Stimulated activated CD4-positive, alpha-beta T cell treated with anti-CD3 and anti-CD28 coated beads, TNF-alpha, amount 100 ng/mL, for 48 hours (primary cell): ENCODE measurements at places on chromosomes 13 and 19.

DNA sequence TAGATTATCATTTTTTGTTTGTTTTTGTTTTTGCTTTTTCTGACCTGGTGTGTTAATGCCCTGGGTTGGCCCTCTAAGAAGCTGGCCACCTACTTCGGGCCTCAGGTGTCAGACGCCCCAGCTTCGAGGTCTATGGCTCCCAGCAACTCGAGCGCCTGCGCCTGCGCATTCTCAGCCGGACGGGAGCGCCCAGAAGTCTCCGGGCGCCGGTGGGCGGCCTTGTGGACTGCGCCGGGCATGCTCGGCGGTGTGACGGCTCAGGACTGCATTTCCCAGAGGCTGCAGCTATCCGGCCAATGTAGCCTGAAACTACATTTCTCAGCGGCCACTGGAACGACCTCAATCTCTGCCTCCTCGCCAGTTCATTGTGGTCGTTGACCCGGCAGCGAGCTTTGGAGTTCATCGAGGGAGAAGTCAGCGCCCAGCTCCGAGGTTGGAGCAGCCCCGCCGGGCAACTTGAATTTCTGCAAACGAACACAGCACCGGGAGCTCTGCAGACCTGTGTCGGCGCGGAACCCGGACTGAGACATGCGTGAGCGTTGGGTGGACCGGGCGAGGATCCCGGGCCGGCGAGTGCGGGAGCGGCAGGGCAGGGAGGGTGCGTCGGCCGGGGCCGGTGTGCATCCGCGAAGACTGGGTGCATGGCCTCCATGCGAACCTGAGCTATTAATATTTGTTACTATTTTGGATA, at the start of gene ZNF30:
Gene ZNF30, plus strand, starts transcription at position 219 of the 691 bp plus-strand sequence. CDS start 3,045 bp downstream, outside the sequence.
- peak; percentile 70 for DNase-seq

- DNase-seq: no peak
Measured at GRCh38 chr19:17860993-17861360, 1.3 kb downstream of the RPL18A start.

- DNase-seq: no peak
Measured at GRCh38 chr13:111629926-111630325, 309.5 kb downstream of the TEX29 start.

- DNase-seq: no peak
Measured at GRCh38 chr13:107324416-107325204, 756.7 kb upstream of the ARGLU1 start.

GRCh38 chr13:27371932-27372331, 52.5 kb upstream of the GTF3A start:
- DNase-seq: no peak

DNA sequence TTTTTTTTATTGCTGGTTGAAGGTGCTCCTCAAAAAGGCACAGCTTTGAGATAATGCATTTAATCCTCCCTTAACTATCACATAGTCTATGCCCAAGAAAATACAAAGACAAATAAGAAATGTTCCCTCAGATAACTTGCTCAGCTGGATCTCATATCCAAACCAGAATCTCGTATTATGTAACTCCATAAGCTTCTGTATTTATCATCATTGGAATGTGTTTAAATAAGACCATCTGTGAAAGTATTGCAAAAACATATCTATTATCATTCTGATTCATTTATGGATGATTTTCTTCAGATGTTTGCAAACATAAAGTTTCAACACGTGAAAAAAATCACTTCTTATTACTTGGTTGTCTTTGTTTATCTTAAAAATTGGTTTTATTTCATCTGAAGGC, 190.9 kb downstream of the IRS2 start:
- DNase-seq: no peak

DNA sequence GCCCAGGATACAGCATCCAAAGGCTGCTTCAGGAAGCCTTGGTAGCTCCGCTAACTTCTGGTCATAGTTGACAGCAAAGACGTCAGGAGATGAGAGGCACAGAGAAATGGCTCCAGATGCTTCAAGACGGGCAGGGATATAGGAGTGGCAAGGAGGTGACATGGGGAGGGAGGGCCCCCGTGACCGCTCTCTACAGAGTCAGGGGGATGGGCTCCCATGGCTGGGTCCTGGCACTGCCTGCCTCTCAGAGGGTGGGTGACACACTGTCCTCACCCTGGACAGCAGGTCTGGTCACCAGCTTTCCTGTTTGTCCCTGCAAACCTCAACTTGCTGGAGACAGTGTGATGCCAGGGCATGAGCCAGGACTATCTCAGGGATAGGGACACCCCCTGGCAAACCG, 10.3 kb upstream of the ZNF14 start:
- DNase-seq: no peak
